OCI-LY7 (cell line): ENCODE measurements at places on chromosomes 16 and 17.

DNA sequence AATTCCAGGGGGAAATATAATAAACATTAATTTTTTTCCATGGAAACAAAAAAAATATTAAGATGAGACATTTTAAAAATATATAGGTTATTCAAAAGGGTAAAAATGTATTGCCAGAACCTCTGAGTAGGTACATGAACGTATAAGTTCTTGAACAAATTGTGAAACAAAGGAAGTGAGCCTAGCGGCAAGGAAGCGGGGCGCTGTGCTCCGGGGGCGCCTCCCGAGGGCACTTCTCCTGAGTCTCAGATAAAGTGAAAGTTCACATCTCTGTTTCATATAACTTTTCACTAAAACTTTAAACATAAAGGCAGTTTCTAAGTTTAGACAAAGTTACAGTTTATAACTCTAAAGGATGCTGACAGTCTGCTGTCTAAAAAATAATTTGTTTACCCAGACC is 52.3 kb downstream of the TNRC6C start:
- DNase-seq, result no peak

DNA sequence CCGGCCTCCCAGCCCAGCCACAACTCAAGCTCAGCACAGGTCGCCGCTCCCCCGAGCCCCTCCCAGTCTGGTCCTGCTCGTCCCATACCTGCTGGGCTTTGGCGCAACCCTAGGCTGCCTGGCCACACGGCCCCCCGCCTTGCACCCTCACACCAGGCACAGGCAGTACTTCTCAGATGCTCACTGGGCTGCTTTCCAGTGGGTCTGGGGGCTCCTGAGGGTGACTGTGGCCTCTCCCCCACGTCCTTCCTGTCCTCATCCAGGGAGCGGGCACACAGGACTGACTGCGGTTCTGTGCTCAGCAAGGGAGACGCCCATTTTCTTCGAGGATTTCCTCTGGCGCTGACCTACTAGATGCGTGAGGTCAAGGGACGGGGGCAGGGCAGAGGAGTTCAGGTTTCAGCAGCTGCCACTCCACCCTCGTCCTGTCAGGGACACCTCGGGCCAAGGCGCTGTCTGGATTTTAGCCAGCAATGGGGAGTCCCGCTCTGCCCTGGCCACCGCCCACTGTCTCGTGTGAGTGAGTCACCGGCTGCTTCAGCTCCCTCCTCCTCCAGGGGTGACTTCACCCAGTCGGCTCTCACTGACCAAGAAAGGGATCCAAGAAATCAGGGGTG is 115.8 kb downstream of the NPIPB11 start:
- no peak for DNase-seq

DNA sequence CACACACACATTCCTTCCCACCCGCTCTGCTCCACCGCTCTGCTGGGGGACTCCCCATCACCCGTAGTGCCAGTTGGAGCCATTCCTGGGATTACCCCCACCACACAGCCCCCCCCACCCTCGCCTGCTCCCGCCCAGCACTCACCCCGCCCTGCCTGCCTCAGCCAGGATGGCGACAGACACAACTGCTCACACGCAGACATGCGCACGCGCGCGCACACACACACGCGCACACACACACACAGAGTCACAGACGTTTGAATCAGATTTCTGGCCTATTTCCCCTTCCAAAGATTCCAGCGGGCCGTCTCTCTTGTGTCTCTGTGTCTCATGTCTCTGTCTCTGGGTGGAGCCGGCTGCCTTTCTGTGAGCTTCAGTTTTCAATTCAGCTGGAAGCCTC is 4.4 kb downstream of the CACNA1G start:
- DNase-seq, result no peak

GRCh38 chr16:72925631-72925979 is 122.3 kb downstream of the ZFHX3 start:
- no peak for DNase-seq

GRCh38 chr16:22123759-22124490 is 31.6 kb downstream of the VWA3A start:
- DNase-seq, result no peak

GRCh38 chr17:8158267-8159031 is 4.3 kb downstream of the VAMP2 start:
- DNase-seq, result peak; percentile 86

GRCh38 chr17:57422574-57423164 is 166.3 kb downstream of the MSI2 start:
- DNase-seq, result no peak

DNA sequence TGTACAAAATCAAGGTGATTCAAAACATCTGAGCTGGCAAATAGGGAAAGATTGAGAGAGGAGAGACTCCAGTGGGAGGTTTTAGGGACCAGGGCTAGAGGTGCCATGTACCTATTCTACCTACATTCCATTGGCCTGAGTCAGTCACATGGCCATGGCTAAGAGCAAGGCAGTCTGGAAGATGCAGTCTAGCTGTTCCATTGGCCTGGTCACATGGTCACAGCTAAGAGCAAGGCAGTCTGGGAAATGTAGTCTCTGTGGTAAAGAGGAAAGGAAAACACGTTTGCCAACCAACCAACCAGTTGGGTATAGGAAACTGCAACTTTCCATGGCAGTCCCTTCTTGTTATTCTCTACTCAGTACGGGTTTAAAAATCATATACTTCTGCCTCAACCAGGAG is 369.1 kb downstream of the XYLT1 start:
- peak; percentile 40 for DNase-seq

- DNase-seq, result no peak
These were observed 5.0 kb downstream of the RPL3L start for GRCh38 chr16:1949507-1949906.

- DNase-seq, result no peak
These were observed 134.5 kb downstream of the MRTFB start for GRCh38 chr16:14205666-14206065.

DNA sequence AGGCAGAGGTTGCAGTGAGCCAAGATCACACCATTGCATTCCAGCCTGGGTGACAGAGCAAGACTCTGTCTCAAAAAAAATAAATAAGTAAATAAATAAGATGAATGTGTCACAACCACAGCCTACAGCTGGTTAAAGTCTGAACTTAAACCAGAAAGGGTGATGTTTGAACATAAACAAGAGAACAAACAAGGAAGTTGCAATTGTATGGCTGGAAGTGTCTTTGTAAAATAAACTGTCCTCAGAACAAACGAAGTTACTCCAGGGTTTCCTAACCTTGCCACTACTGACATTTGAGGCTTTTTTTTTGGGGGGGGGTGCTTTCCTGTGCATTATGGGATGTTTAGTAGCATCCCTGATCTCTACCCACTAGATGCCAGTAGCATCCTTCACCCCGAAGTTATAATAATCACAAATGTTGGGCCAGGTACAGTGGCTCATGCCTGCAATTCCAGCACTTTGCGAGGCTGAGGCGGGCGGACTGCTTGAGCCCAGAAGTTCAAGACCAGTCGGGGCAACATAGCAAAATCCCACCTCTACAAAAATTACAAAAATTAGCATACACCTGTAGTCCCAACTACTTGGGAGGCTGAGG is 119.2 kb downstream of the XYLT1 start:
- DNase-seq, result no peak

- DNase-seq, result no peak
These were observed 100.3 kb downstream of the ADCY9 start for GRCh38 chr16:4016005-4016352.

DNA sequence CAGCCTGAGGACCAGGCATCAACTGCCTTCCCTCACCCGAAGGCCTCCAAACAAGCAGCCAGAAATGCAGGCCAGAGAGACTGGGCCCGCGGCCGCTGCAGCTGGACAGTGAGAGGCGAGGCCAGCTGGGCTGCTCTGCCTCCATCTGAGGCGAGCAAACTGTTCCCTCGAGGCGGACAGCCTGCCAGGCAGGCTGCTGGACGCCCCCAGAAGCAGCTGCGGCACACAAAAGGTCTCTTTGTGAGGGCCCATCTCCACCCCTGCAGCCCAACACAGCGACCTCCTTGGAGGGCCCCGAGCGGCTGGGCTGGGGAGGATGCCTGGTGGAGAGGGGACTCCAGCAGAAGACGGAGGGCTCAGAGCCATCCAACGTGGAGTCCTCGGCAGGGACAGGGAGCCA is 4.7 kb downstream of the CORO7 start:
- no peak for DNase-seq

GRCh38 chr17:82231562-82232321 is 2.9 kb downstream of the SLC16A3 start:
- no peak for DNase-seq

- DNase-seq, result no peak
These were observed 89.7 kb upstream of the CLEC18A start for GRCh38 chr16:69861292-69862030.

DNA sequence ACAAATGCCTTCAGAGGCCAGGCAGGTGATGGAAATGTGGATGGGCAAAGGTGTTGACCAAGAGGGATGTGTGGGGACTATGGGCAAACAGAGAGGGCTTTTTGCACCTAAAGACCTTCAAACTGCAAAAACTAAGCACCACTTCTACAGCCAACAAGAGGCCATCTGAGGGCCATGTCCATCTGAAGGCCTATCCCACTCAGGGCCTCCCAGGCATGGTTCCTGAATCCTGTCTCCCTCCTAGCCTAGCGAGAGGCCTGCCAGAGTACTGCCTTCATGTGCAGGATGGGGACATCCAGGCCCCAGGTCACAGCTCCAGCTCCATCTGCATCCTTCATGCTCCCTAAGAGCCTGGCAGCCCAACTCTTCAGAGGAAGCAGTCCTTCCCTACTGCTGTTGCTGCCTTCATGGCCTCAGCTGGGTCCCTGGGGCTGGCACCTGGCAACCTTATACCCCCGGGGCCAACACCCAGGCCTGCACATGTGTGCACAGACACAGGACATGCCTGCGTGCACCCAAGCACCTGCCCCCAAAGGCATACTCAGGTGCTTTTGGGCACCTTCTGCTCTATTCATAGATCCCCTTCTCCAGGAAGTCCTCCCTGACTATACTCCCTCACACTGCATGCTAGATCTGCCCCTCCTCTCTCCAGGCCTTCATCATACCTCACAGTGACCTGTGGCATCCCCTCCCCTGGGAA is 95.2 kb downstream of the C16orf78 start:
- DNase-seq, result peak; percentile 82
